Muscle of back (tissue), 13 donors: ENCODE measurements at places on chromosomes 2 and 18. TPM values are rescaled to one million over a fixed set of nuclear protein-coding genes. Genes with fewer than 3 reads are reported as not detected.

DNA sequence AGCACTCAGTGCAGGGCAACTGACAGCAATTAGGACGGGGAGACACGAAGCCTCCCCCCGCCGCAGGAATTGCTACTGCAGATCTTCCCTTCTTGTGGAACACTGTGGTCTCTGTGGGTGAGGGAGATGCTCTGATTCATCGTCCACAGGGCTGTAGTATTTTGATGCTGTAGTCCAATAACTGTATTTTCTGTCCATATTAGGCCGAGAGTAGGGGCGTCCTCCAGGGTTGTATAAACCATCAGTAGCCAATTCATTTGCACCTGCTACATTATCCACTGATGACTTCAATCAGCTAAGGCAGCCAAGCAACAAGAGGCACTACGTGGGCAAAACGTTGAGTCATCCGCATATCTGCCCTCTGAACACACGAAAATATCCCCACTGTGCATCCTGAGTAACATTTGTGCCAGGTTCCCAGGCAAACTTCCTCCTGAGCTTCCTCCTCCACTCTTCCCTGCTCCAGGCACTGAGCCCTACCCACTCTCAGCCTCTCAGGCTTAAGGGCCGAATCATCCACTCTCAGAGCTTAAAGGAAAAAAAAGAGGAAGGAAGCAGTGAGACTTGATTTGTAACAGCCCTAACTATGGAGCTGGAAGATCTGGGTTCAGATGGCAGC is 62.1 kb downstream of the LBH start:
- peak; percentile 71 for DNase-seq

DNA sequence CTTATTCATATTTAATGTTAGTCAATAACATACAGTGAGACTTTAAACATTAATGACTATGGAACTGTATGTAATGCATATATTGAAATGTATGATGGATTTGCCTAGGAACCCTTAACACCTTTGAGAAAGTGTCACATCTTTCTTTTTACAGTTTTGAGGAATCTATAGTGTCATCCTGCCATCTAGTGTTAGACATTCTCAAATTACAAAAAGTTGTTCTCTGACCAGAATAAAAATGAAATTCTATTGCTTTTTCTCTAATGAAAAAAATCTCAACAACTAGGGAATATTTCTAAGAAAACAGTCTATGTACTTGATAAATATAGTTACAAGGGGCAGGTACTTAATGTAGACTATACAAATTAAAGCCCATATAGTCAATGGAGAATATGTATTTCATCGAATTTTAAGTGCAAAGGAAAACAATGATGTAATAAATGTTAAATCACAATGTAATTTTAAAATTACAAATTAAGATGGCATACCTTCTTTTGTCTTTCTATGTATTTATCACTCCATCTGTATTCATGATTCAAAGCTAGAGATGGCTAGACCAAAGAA is 5.1 kb upstream of the CALCRL start:
- peak; percentile 58 for DNase-seq

DNA sequence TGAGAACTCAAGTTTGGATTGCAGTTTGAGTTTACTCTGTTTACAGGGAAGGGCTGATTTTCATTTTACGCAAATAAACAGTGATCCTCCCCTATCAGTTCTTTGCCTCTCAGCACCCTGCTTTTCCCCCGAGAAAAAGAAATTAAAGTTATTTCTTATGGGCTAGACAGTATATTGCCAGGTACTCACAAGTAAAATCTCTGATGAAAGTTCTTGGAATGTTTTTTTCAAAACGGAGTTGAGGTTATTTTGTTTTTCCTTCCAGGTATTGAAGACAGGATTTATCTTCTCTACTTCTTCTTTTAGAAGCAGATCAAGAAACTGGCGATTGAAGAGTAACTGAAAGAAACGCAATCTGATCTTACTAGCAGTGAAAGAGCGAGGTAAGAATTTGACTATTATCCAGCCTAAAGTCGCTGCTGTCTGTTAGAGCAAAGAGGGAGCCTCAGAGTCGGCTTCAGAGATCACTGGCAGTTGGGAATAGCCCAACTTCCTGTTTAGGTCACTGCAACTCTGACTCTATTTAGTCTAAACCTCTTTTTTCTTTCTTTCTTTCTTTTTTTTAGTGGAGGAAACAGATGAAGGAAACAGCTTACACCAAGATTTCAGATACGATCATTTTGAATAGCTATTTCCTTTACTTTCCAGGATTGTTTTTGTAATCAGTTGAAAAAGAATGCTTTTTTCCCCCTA is at the start of gene TFPI:
TSS of gene TFPI (minus strand) at position 425 of the 693 bp plus-strand sequence. CDS start 50,667 bp downstream, outside the sequence.
- DNase-seq, result peak; percentile 78

Gene CPLX4
- not detected for polyA plus RNA-seq

Gene DNAH6
- 0.25 TPM for polyA plus RNA-seq

GRCh38 chr2:144937066-144937465 is 417.1 kb upstream of the ZEB2 start:
- DNase-seq, result no peak

Gene ARMC9
- polyA plus RNA-seq, result 4.0 TPM

Gene FAP
- 95.7 TPM for polyA plus RNA-seq

Gene L3MBTL4
- polyA plus RNA-seq, result 2.9 TPM

GRCh38 chr2:71608441-71608840 is 155.1 kb downstream of the DYSF start:
- no peak for DNase-seq

DNA sequence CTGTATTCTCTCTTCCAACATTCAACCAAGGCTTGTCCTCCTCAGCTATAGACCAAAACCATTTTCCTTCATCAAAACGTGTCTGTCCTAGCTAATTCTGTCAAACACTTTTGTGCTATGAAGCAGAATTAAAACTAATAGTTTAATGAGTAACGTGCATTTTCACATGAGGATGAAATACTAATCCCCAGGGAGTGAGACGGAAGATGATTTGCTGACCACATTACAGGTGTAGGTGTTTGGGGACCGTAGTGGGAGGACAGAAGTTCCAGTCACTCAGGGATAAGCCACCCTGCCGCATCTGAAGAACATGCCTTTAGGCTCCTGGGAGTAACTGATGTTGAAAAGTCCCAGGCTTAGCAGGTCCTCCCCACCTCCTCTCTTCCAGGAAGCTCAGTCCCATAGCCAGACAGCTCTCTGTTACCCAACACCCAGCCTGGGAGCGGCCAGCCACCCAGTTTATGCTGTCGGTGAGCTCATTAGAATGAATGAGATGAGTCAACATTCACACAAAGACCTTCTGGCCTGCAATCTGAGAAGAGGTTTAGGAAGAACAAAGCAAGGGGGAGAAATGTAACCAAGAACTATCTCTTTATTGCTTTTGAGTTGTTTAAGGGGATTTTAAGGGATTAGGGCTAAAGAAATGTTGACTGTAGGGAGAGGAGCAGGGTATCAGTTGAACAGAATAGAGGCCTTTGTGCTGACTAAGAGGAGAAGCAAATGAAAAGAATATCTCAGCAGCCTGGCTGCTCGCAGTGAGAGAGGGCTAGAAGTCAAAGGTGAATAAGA is 122.5 kb downstream of the FOXI3 start:
- no peak for DNase-seq
